ENCODE measurements at places on chromosomes 11 and 22. TPM values are rescaled to one million over a fixed set of nuclear protein-coding genes. Genes with fewer than 3 reads are reported as not detected.

DNA sequence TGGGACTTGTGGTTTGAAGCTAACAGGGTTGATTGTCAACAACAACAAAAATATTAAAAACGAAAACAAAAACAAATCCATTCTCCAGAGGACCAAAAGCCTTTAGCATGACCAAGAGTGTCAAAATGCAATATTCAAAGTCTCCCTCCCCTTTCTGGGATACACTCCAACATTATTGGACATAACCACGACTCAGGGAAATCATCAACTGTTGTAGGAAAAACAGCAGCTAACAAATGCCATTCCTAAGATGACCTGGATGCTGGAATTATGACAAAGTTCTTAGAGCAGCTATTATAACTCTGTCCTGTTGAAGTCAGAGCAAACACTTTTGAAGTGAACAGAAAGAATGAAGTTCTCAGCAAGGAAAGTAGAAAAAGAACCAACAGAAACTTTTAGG is 143.0 kb downstream of the TMEM135 start:
- H3K4me1 ChIP-seq: no peaks in the 10 kb centered on the region
- no peaks in the 10 kb centered on the region for H3K27me3 ChIP-seq
- no peak for DNase-seq

GRCh38 chr11:118260353-118260752 is 3.7 kb downstream of the MPZL2 start:
- no peaks in the 10 kb centered on the region for H3K36me3 ChIP-seq
- H3K27ac ChIP-seq: no peak overlapping the region
- peaks cover 14% of the 10 kb centered on the region for H3K4me1 ChIP-seq
- no peaks in the 10 kb centered on the region for H3K27me3 ChIP-seq

Gene CCDC73
- total RNA-seq: not detected

DNA sequence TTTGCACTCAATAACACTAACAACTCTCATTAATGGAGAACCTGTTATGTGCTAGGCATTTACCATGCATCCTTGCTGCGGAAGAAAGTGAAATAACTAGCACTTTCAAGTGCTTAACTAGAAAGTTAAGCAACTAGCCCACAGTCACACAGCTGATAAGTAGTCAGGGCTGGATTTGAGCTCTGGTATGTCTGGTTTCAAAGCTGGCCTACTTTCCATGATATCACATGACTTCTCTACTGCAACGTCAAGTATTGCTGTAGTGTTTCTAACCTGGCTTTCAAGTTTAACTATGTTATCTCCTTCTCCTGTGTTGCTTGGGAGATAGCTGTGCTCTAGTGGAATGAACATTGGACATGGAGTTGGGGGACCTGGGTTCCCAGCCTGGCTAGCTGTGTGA is 12.1 kb downstream of the SLC15A3 start:
- H3K27ac ChIP-seq: no peak overlapping the region
- no peaks in the 10 kb centered on the region for H3K4me1 ChIP-seq
- H3K36me3 ChIP-seq: peaks cover 28% of the 10 kb centered on the region
- H3K4me3 ChIP-seq: no peak overlapping the region

DNA sequence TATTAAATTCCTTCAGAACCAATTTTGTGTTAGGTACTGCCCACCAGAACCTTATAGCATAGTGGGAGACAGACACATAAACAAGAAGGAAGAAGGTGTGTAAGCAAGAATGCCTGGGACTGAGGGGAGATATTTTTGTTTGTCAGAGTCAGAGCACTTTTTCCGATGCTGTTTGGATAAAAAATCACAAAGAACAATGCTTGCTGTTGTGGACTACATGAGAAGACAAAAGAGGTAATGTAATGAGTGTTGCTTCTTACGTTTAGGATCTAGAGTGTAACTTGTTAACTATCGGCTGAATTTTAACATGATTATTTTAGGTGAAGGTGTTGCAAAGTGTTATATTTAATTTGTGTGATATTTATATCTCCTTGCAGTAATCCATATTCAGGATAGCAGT is 84.9 kb downstream of the ATM start:
- H3K27ac ChIP-seq: no peak overlapping the region
- peaks cover 52% of the 10 kb centered on the region for H3K36me3 ChIP-seq
- no peaks in the 10 kb centered on the region for H3K4me1 ChIP-seq
- no peak overlapping the region for H3K4me3 ChIP-seq

GRCh38 chr11:28412029-28412428 is 303.8 kb downstream of the METTL15 start:
- no peak overlapping the region for H3K27ac ChIP-seq
- H3K36me3 ChIP-seq: no peaks in the 10 kb centered on the region
- H3K4me1 ChIP-seq: no peaks in the 10 kb centered on the region
- DNase-seq: no peak
- no peaks in the 10 kb centered on the region for H3K27me3 ChIP-seq

GRCh38 chr11:96207459-96208449 is 135.2 kb downstream of the MAML2 start:
- no peaks in the 10 kb centered on the region for H3K27me3 ChIP-seq
- H3K4me1 ChIP-seq: peaks cover 93% of the 10 kb centered on the region
- peak overlapping the region; percentile 62 for H3K27ac ChIP-seq
- peak overlapping the region; percentile 9 for H3K4me3 ChIP-seq

GRCh38 chr22:31825513-31825912 is 71.7 kb downstream of the DEPDC5 start:
- H3K27me3 ChIP-seq: no peaks in the 10 kb centered on the region
- no peaks in the 10 kb centered on the region for H3K4me1 ChIP-seq
- H3K4me3 ChIP-seq: no peak overlapping the region

DNA sequence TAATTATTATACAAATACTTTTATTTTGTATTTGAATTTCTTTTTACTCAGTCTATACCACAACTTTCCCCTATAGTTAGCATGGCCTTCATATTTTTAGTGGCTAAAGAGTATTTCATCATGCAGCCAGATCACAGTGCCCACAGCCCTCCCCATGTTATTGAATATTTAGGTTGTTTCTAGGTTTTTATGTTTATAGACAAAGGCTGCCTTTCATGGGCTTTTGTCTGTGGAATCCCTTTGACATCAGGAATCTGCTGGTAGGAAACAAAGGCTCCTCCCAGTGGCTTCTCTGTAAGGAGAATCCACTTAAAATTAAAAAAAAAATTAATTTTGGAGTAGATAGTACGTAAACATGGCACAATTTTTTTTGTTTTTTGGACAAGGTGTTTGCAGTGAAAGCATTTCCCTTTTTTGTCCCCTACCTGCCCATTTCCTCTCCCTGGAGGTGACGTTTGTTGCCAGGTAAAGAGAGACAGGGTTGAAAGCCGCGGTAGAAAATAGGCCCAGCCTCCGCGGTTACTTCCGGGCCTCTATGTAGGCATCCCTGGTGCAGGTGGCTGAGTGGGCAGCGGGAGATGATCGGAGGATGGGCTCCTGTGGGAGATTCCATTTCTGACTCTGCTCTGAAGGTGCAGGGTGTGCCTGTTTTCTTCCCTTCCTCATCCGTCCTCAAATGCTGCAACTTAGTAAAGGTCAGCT is 82.2 kb upstream of the OR4B1 start:
- H3K4me3 ChIP-seq: no peak overlapping the region
- H3K27me3 ChIP-seq: no peaks in the 10 kb centered on the region
- no peak for DNase-seq
- H3K27ac ChIP-seq: no peak overlapping the region
- H3K36me3 ChIP-seq: peaks cover 4% of the 10 kb centered on the region

- H3K36me3 ChIP-seq: peaks cover 23% of the 10 kb centered on the region
- peak overlapping the region; percentile 4 for H3K27ac ChIP-seq
- H3K4me1 ChIP-seq: peaks cover 15% of the 10 kb centered on the region
Observed at GRCh38 chr11:57332694-57333440, 2.8 kb downstream of the SSRP1 start.

Gene OR51I1
- not detected for total RNA-seq

GRCh38 chr22:29113319-29113718 is 40.5 kb downstream of the KREMEN1 start:
- no peak overlapping the region for H3K4me3 ChIP-seq
- no peaks in the 10 kb centered on the region for H3K4me1 ChIP-seq
- no peak overlapping the region for H3K27ac ChIP-seq
- peaks cover 3% of the 10 kb centered on the region for H3K27me3 ChIP-seq
- no peaks in the 10 kb centered on the region for H3K36me3 ChIP-seq

- no peak for DNase-seq
- H3K36me3 ChIP-seq: no peaks in the 10 kb centered on the region
- H3K27ac ChIP-seq: no peak overlapping the region
Observed at GRCh38 chr22:32985899-32986765, 72.0 kb downstream of the SYN3 start.

DNA sequence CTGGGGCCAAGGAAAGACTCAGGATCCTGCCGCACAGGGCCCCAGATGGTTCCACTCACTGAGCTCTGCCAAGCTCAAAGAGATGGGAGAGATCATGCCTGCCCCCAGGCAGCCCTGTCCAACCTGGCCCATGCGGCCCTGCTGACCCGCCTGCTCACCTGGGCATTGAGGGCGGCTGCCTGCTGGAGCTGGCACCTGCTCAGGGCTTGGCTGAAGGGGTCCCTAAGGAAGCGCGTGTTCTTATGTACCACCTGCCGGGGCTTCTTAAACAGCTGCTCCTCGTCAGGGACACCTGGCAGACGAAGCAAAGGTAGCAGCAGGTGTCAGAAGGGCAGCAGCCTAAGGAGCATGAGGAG is 5.5 kb downstream of the ESS2 start:
- no peak overlapping the region for H3K4me3 ChIP-seq
- peaks cover 84% of the 10 kb centered on the region for H3K36me3 ChIP-seq
- no peak overlapping the region for H3K27ac ChIP-seq
- no peaks in the 10 kb centered on the region for H3K27me3 ChIP-seq
- H3K4me1 ChIP-seq: no peaks in the 10 kb centered on the region

DNA sequence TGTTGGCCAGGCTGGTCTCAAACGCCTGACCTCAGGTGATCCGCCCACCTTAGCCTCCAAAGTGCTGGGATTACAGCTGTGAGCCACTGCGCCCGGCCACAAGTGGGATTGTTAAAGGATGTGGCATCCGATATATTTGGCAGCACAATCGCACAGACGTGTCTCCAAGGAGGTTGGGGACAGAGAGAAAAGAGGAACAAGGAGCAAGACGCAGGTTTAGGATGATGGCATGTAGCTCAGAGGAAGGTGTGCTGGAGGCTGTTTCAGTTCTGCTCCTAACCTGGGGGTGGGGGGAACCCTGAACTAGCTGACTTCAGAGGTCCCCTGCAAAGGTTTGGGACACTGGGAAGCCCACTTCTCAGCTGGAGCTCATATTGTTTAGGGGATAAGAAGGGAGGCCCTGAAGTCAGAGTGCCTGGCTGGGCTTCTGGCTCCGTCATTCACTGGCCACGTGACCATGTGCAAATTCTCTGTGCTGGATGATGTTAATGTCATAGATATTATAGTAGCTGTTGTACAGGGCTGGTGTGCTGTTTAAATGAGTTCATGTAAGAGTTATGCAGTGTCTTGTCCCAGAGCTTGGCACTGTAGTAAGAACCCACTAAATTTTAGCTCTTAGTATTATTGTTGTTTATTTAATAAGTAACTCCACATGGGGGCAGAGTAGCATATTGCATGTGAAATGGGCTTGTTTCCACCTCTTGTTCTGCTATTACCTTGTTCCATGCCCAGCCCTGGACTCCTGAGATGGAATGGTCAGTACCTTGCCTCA is 129.7 kb downstream of the ST3GAL4 start:
- no peaks in the 10 kb centered on the region for H3K27me3 ChIP-seq
- no peak overlapping the region for H3K4me3 ChIP-seq
- DNase-seq: no peak
- H3K4me1 ChIP-seq: no peaks in the 10 kb centered on the region
- no peaks in the 10 kb centered on the region for H3K36me3 ChIP-seq

DNA sequence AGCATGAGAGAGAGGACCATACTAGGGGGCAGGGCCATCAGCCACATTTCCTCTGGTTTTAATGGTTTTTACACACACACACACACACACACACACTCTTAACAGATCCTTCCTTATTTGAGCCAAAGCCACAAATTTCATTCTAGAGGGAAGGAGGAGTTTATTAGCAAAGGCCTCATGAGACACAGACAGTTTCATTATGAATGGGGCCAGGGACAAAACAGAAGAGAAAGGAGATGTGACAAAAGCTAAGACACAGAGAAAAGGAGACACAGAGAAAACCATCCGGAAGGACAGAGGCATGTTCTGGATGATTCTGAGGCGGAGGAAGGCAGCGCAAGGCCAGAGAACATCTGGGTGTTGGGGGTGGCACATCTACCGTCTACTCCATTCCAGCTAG is 32.2 kb upstream of the ARFGAP3 start:
- no peak overlapping the region for H3K27ac ChIP-seq
- peaks cover under 1% of the 10 kb centered on the region for H3K4me1 ChIP-seq
- DNase-seq: no peak

GRCh38 chr22:45518580-45518991 is 15.9 kb downstream of the FBLN1 start:
- H3K27ac ChIP-seq: no peak overlapping the region
- DNase-seq: no peak
- H3K36me3 ChIP-seq: no peaks in the 10 kb centered on the region
- H3K4me1 ChIP-seq: no peaks in the 10 kb centered on the region

GRCh38 chr11:114058026-114058706 is 1.3 kb upstream of the ZBTB16 start:
- H3K27ac ChIP-seq: no peak overlapping the region
- no peaks in the 10 kb centered on the region for H3K27me3 ChIP-seq
- no peak overlapping the region for H3K4me3 ChIP-seq
- no peaks in the 10 kb centered on the region for H3K36me3 ChIP-seq
- DNase-seq: no peak

Gene UPK3A
- not detected for total RNA-seq

Gene FAM111B
- 79.8 TPM for total RNA-seq

Gene FAM83F
- total RNA-seq: 0.41 TPM

GRCh38 chr11:44246726-44247125 is 63.2 kb downstream of the ALX4 start:
- DNase-seq: no peak
- H3K27ac ChIP-seq: no peak overlapping the region
- H3K4me1 ChIP-seq: no peaks in the 10 kb centered on the region
- peaks cover 21% of the 10 kb centered on the region for H3K36me3 ChIP-seq
- no peak overlapping the region for H3K4me3 ChIP-seq
- no peaks in the 10 kb centered on the region for H3K27me3 ChIP-seq

DNA sequence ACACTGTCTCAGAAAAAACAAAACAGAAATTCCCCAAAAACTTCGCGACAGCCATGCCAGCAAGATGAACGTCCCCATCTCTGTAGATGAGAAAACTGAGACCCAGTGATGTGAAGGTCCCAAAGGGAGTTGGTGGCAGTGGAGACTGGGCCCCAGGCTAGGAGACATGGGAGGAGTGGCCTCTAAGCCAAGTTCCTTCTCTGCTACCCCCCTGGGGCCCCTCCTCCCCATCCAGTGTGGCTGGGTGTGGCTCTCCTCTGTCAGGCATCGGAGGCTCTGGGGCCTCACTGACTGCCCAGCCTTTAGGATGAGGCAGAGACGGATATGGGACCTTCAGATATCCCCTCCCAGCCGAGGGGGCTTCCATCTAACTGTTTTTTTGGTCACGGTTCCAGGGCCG is 9.8 kb downstream of the RELT start:
- H3K27me3 ChIP-seq: no peaks in the 10 kb centered on the region
- no peaks in the 10 kb centered on the region for H3K4me1 ChIP-seq
- H3K27ac ChIP-seq: peak overlapping the region; percentile 17
- no peak overlapping the region for H3K4me3 ChIP-seq
- H3K36me3 ChIP-seq: no peaks in the 10 kb centered on the region
- no peak for DNase-seq

Gene GCAT
- total RNA-seq: 5.4 TPM

Gene PRODH
- total RNA-seq: 0.51 TPM

- H3K4me1 ChIP-seq: peaks cover 45% of the 10 kb centered on the region
- no peaks in the 10 kb centered on the region for H3K27me3 ChIP-seq
- no peaks in the 10 kb centered on the region for H3K36me3 ChIP-seq
Observed at GRCh38 chr11:331358-332060, 10.8 kb upstream of the IFITM3 start.

Gene CD6
- 653 TPM for total RNA-seq

- H3K4me1 ChIP-seq: no peaks in the 10 kb centered on the region
- H3K4me3 ChIP-seq: no peak overlapping the region
- no peaks in the 10 kb centered on the region for H3K36me3 ChIP-seq
- DNase-seq: peak; percentile 66
- H3K27ac ChIP-seq: no peak overlapping the region
Observed at GRCh38 chr22:25048659-25049647, 96.4 kb downstream of the KIAA1671 start.

Gene ZP1
- not detected for total RNA-seq

Gene TMEM191B
- total RNA-seq: 2.5 TPM
